NCI-H1436 treated with DMSO at 0.1 percent for 48 hours (cell line): ENCODE measurements at places on chromosomes 6 and 20.

- no peak for DNase-seq
Measured at GRCh38 chr20:17928211-17928611, 40.4 kb downstream of the SNX5 start.

GRCh38 chr6:11331111-11331510 is 98.6 kb upstream of the NEDD9 start:
- DNase-seq = no peak

DNA sequence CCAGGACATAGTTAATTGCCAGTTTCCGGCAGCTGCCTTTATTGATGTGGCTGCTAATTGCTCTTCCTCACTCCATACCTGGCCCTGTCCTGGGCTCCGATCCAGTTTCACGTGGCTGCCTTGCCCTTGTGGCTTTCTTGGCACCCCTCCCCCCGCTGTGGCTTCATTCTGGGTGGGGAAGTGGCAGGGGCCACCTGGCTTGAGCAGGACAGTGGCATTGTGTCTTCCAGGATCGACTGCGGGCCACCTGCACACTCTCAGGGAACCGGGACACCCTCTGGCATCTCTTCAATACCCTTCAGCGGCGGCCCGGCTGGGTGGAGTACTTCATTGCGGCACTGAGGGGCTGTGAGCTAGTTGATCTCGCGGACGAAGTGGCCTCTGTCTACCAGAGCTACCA is 10.8 kb downstream of the MAVS start:
- DNase-seq = no peak

DNA sequence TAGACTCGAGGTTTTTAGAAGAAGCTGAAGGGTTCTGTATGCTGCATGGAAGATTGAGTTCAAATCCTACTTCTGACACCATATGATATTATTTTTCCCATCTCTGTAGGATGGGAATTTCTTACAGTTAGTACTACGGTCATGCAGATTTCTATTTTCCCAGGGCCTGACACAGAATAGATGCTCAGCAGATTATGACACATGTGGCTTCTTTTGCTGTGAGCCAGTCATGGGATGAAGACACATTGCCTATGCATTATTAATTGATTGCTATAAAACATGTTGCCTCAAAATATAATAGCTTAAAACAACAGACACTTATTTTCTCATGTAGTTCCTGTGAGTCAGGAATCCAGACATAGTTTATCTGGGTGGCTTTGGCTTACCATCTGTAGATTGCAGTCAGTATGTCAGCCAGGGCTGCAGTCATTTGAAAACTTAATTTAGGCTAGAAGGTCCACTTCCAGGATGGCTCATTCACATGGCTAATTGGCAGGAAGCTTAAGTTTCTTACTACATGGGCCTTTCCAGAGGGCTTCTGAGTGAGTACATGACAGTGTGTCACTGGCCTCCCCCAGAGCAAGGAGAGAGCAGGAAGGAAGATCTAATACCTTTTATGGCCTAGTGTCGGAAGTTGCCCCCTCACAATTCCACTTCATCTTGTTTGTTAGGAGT is 29.5 kb downstream of the TOP1 start:
- no peak for DNase-seq

DNA sequence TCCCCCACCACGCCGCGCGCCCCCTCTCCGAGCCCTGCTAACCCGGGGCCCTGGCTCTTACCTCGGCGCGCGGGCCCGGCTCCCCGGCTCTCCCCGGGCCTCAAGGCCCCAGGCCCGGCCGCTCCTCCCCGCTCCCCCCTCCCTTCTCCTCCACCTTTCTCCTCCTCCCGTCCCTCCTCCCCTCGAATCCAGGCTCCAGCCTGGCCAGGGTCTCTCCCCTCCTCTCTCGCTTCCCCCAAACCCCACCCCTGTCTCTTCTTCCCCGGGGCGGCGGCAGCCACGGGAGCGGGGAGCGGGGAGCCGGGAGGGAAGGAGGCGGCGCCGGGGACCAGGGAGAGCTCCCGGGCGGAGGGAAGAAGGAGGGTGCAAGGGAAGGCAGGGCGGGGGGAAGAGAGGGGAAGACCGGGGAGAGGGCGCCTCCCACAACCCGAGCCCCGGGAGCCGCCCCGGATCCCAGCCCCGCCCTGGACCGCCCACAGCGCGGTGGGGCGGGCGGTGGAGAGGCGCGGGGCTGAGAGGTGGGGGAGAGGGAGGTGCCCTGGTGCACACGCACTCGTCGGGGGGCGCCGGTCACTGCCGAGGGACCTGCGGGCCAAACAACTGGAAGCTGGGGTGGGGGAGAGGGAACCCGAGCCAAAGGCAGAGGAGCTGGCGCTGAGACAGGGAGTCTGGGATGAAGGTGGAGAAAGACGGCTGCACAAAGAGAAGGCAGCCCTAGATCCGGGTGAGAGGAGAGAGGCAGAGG is at the start of gene GABBR1:
Gene GABBR1, minus strand, starts transcription at position 395 of the 745 bp plus-strand sequence. CDS start 798 bp downstream, outside the sequence.
- DNase-seq = peak; percentile 44

DNA sequence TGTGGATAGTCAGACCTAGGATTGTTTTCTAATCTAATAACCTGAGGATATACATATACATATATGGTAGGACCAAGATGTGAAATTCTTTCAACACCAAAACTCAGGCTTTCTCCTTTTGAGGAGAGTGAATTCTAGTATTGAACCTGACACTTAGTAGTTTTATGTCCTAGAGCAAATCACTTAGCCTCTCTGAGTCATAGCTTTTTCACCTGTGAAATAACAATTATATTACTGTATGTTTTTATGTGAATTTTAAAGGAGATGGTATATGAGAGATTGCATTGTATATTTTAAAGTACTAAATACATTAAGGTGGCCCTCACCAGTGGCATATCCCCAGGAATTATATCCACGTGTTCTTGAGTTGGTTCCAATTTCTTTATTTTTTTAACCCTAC is 34.6 kb downstream of the TREML1 start:
- no peak for DNase-seq

DNA sequence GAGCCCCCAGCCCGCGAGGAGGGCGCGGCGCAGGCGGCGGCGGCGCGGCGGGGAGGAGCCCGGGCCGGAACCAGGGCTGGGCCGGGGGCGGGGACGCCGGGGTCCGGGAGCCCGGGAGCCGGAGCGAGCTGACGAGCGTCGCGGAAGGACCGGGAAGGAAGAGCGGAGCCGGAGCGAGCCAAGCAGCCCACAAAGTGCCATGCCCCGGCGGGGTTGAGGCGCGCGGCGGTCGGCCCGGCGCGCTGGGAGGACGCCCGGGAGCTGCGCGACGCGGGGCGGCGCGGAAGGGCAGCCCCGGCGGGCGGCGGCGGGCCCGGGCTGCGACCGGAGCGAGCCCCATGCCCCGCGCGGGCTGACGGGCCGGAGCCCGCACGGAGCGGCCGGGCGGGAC is 289 bp downstream of the FOXP4 start:
- no peak for DNase-seq

DNA sequence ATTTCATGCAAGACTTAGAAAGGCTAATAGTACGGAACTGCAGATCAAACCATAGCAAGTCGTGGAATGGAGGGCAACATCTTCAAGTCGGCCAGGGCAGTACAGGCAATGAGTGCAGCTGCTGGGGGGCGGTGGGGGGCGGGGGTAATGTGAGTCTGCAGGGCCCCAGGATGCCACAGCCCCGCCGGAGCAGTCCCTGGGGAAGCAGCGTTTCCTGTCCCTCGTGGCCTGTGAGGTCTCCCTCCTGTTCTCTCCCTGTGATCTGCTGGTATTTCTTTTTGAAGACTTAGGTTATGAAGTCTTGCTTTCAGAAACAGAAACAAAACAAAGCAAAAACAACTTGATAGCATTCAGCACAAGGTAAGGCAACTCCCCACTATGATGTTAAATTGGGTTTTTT is 351.9 kb downstream of the FOXA2 start:
- DNase-seq = no peak

DNA sequence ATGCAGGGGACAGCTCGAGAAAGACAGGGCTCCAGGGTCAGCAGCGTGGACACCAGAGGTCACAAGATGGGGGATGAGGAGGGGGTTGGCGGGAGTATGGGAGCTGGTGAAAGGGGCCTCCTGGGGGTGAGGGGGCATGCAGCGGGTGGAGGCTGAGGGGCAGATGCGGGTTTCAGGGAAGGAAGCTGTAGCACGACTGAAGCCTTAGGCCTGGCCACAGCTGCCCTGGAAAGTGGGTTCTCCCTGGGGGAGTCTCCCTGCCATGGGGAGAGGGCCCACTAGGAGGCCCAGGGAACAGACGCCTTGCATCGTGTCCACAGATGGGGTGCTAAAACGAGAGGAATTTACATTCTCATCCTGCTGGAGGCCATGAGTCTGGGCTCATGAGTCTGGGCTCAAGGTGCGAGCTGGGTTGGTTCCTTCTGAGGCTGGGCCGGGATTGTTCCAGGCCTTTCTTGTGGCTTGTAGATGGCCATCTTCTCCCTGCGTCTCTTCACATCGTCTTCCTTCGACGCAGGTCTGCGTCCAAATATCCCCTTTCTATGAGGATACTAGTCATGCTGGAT is 18.0 kb downstream of the APCDD1L start:
- DNase-seq = no peak

- DNase-seq = no peak
Measured at GRCh38 chr6:16985513-16986284, 116.2 kb upstream of the STMND1 start.

DNA sequence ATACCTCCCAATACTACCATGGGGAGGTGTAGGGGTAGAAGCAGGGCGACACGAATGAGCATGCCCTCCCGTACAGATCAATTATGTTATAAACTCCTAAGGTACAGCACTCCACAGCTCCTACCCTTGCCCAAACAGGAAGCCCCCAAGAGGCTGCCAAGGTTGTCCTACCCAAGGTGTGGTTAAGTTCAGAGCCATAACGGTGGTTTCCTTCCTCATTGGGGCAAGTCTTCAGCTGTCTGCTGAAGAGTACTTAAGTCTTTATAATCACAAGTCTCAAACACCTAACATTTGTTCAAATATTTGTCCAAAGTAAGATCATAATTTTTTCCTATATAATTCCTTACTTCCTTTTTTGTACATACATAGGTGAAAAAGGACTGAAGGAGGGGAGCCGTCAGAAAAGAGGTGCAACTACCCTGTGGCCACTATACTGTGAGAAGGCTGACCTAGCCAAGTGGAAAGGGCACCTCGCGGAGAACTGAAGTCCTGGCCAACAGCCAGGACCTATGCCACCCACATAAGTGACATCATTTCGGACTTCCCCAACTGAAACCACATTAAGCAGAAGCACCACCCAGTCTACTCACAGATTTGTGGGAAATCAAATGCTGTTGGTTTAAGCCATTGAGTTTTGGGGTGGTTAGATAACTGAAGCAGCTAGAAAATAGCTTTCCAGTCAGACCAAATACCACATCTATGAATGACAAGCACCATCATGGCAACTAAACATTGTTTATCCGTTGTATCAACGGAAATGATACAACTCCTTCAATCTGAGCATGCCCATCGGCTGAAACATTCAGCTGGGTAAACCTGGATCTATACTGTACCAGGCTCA is 2.9 kb upstream of the RAB22A start:
- DNase-seq = no peak

- no peak for DNase-seq
Measured at GRCh38 chr20:45927071-45927878, 7.2 kb upstream of the PCIF1 start.

DNA sequence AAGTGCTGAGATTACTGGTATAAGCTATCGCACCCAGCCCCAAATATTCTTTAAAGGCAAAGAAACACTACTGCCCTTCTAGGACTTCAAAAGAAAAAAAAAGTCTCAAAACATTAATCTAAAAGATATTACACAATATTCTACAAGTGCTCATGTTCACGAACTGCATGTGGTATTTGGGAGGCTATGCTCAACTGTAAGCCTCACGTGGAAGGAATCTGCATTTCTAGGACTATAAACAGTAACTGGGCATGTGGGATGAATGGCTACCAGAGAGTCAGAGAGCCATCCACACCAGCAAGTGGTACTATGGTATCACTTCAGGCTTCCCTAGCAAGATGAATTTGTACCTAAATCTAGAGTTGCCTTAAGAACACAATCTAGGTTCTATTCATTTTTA is 50.0 kb downstream of the FKBP5 start:
- no peak for DNase-seq

- DNase-seq = no peak
Measured at GRCh38 chr20:59164686-59165391, 1.2 kb downstream of the ZNF831 start.

GRCh38 chr20:32224463-32224862 is 16.8 kb downstream of the POFUT1 start:
- no peak for DNase-seq

GRCh38 chr6:13147376-13147775 is 181.0 kb downstream of the TBC1D7 start:
- DNase-seq = no peak

DNA sequence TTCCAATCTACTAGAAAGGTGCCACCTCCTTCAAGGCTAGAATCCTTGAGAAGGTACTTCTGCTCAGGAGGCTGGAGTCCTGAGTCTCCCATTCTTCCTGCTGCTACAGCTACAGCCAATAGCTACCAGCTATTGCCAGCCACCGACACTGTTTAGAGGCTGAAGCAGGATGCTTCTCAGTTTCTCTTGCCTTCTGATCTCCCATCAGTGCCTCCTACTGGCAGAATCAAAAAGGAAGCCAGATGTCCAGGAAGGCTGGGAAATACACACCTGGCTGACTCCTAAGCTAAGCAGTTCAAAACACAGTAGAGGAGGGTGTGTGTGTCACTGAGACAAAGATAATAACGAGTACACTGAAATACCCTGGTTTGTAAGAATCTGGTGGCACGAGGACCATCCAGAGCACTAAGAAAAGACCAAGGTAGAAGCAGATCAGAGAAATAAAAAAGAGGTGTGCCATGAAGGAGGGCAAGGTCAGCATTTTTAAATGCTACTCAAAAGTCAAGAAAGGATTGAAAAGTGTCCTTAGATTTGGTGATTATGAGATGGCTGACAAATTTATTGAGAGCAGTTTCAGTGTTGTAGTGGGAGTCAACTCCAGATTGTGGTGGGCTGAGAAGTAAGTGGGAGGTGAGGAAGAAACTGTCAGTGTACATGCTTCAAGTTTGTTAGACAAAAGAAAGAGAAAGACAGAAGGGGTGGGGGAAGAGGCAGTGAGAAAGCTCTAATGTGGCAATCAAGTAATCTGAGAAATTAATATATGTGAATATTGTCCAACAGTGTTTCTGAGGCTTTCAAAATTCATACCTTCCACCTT is 2.3 kb upstream of the HLA-DMA start:
- no peak for DNase-seq

GRCh38 chr6:151063352-151063751 is 176.4 kb upstream of the AKAP12 start:
- DNase-seq = no peak

GRCh38 chr20:1825938-1826445 is 69.2 kb upstream of the SIRPA start:
- no peak for DNase-seq

GRCh38 chr6:125586074-125586473 is 163.4 kb upstream of the HEY2 start:
- DNase-seq = no peak
